ENCODE measurements at places on chromosomes 2 and 18.
A peak's percentile ranks its signal among the peaks of the same experiment; 100 is the strongest.

- peak; percentile 5 for DNase-seq
Measured at GRCh38 chr2:168244318-168244717, 3.1 kb downstream of the STK39 start.

- DNase-seq: peak; percentile 96
Measured at GRCh38 chr18:36828630-36829361, at the start of the genes KIAA1328 and TPGS2. Gene KIAA1328 (plus strand): TSS chr18:36829127. CDS start chr18:36829139, 12 bp downstream. Gene TPGS2 (minus strand): TSS chr18:36829002. CDS start chr18:36828767, 235 bp downstream.

- no peak for DNase-seq
Measured at GRCh38 chr18:12406371-12407111, 1.2 kb upstream of the PRELID3A start.

DNA sequence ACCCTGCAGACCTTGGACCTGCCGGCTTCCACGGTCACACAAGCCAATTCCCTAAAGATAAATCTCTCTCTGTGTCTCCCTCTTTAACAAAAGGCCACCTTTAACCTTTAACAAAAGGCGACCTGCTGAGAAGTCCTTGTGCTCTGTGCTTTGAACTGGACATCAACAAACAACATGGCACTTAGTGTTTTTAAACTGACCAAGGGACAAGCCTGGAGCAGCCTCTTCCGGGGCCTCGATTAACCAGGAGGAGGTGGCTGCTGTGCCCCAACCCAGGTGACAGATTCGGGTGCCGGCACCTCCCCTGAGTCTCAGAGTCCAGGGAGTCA is 135.3 kb downstream of the RTP5 start:
- DNase-seq: no peak

GRCh38 chr2:48440103-48440390 is 89.9 kb upstream of the STON1 start:
- DNase-seq: no peak

DNA sequence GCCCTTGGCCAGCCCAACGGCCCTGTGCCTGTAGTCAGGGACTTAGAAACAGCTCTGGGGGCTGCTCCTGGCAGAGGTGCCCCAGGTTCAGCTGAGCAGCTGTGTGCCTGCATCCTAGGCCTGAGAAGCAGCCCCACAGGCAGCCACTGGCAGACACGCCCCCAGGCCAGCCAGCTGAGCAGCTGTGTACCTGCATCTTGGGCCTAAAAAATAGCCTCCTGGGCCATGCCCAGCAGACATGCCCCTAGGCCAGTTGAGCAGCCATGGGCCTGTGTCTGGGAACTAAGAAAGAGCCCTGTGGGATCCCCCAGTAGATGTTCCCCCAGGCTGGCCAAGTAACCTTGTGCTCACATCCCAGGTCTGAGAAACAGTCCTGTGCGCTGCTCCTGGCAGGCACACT is 64.0 kb downstream of the TBR1 start:
- DNase-seq: no peak

DNA sequence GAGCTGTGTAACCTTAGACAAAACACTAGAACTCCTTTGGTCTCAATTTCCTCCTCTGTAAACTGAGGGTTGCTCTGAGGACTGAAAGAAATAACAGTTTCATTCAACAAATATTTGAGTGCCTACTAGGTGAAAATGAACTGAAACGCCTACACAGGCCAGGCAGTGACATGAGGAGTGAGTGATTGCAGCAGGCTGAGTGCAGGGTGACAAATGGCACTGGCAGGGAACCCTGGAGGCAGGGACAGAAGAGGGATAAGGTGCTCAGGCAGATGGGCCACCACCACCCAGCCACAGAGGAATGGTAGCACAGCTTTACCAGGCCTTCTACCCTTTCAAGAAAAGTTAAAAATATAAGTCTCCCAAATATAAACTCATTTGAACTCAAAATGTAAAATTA is 11.5 kb upstream of the RNU4ATAC start:
- no peak for DNase-seq

- DNase-seq: no peak
Measured at GRCh38 chr18:35508746-35509338, 11.1 kb upstream of the INO80C start.

DNA sequence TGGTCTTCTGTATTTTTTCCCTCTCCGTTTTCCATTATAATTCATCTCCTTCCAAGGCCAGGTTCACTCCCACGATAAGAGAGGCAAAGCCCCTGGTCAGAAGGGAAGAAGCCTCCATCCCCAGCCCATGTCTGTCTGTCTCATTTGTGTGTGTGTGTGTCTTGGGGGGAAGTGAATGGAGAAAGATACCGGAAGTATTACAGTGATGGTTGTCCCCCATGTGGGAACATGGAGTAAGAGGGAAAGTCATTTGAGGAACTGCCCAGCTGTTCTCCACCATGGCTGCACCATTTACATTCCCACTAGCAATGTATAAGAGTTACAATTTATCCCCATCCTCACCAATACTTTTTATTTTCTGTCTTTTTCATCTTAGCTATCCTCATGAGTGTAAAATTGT is 113.6 kb upstream of the ATP8B1 start:
- no peak for DNase-seq

GRCh38 chr2:8636041-8636491 is 45.8 kb upstream of the ID2 start:
- no peak for DNase-seq

DNA sequence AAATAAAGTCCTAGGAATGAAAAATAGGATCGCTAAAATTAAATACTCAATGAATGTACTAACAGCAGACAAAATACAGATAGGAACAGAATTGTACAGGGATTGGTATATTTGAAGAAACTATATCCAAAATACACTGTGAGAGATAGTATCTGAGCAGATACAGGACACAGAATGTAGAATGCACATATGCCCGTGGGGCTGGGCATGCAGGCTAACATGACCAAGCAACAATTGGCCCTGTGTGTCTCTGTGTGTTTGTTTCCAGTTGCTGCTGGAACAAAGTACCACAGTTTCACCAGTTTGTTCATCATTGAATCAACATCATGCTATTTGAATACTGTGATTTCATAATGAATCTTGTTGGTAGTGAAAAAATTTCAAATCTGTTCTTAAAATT is 127.6 kb downstream of the PMAIP1 start:
- DNase-seq: no peak

DNA sequence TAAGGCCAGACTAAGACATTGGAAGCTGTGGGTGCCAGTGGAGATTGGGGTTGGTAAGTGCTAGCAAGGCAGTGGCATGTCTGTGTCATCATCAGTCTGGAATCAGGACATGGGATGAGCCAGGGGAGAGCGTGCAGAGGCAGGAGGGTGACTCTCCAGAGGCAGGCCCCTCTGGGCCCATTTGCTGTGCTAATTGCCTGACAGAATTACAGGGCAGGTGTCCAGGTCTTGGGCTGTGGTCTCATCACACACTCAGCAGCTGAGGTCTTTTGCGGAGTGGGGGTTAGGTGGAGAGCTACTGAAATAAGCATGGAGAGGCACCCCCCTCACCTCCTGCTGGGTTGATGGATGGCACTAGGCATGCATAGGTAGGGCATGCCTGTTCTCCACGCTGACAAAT is 57.4 kb downstream of the CELF4 start:
- no peak for DNase-seq

- DNase-seq: no peak
Measured at GRCh38 chr2:136444323-136444722, 321.0 kb upstream of the THSD7B start.

- no peak for DNase-seq
Measured at GRCh38 chr2:241230435-241230834, 42.0 kb downstream of the ANO7 start.

DNA sequence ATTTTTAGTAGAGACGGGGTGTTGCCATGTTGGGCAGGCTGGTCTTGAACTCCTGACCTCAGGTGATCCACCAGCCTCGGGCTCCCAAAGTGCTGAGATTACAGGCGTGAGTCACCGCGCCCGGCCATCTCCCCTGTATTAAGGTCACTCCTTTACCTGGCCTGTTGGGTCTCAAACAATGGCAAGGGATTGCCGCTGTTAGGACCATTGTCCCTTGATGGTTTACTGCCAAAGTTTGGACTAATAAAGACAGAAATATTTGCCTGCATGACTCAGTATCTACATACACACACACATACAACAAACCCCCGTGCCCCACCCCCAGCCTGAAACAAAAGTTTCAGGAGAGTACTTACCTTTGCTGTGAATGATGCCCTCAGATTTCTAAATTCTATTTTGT is 16.5 kb downstream of the PARD3B start:
- no peak for DNase-seq

Data from GM12865 (cell line).